ENCODE measurements at places on chromosomes 4 and X.

- no peak for DNase-seq
Observed at GRCh38 chr4:125948021-125948420, 633.3 kb downstream of the FAT4 start.

- no peak for DNase-seq
Observed at GRCh38 chr4:7384003-7384928, 50.5 kb downstream of the PSAPL1 start.

DNA sequence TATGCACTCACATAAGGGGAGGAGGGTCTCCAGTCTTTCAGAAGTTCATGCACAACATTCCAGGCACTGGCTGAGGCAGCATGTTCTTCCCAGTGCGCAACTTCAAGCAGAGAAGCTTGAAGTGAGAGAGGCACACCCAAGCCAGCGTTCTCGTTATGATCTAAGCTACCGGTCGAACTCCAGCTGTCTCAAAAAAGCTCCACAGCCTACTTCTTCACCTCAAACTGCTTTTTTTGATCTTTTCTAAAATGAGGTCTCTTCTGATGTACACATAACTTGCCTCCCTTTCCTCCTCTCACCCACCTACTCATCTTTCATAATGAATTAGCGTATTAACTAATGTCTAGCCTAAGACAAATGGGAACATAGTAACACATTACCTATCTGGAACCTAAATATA, 25.3 kb downstream of the GPC4 start:
- DNase-seq: no peak

- no peak for DNase-seq
Observed at GRCh38 chr4:41443340-41444079, 94.4 kb upstream of the LIMCH1 start.

- DNase-seq: no peak
Observed at GRCh38 chrX:1555370-1555769, 18.4 kb upstream of the P2RY8 start.

DNA sequence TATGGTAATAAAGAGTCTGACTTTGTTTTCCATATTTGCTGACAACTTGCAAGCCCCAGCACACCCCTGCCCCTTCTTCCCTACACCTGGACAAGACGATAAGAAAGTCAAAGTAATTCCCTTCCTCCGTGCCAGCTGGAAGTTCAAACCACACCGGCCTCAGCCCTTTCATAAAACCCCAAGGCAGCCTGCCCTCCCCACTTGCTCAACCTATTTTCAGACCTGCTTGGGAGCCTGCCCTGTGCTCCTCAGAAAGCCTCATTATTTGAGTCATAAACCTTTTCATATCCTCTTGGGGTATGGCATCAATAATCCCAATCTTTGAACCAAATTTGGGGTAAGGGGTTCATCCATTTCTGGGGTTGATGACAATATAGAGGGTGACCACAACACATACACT, 29.5 kb downstream of the NIPAL1 start:
- no peak for DNase-seq

DNA sequence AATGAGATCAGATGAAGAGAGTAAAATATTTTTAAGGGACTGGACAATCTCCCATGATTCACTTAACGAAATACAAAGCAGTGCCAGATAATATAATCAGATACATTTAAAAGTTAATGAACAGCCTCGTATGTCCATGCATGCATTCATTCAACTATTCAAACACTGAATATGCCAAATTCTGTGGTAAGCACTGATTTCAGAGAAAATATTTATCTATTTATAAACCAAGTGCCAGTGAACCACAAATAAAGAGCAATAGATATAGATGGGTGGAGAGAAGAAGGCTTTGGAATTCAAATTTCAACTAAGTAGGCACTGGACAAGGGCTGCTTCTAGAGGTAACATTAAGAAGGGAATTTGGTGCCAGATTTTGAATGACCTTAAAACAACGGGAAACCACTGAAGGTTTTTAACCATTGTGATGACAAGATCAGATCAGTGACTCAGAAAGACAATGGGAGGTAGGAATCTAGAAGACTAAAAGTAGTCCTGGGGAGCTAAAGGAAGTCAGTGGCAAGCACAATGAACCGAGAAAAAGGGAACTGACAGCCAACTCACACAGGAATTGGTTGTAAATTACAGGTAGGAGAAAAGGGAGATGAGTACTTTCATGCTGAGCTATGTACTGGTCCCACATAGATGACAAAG, 14.2 kb downstream of the ELOVL6 start:
- no peak for DNase-seq

GRCh38 chr4:184937745-184938144, 80.5 kb upstream of the HELT start:
- no peak for DNase-seq

GRCh38 chr4:144685911-144686310, 40.0 kb downstream of the HHIP start:
- no peak for DNase-seq

DNA sequence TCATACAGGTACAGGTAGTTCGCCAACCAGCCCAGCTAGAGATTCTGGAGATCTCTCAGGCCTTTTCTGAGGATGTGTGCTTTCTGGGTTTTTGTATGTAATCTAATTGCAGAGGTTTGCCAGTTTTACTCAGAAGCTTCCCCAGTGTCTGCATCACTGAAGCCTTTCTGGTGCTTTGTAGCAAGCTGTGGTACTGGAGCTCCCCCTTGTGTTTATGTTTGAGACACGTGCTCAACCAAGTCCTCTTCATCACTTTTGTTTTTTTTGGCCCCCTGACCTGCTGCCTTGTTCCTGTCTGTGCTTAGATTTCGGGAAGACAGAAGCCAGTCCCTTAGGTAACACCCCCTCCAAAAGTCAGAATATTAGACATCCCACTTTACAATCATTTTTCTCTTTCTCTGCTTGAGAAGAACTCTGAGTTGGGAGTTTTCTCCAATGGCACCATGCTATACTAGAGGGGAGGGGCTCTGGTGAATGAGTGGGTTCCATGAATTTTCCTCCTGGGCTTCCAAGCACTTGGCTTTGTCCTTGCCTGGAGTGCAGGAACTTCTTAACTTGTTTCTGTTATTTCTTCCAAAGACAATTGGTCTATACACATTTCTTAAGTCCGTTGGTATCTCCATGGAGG, 128.4 kb upstream of the TBC1D9 start:
- DNase-seq: no peak

GRCh38 chr4:30904588-30904987, 184.4 kb downstream of the PCDH7 start:
- DNase-seq: no peak

GRCh38 chrX:110167952-110168451, 149.9 kb downstream of the AMMECR1 start:
- peak; percentile 48 for DNase-seq

- DNase-seq: no peak
Observed at GRCh38 chr4:8112036-8112576, 46.5 kb downstream of the ABLIM2 start.

GRCh38 chr4:154086247-154086646, 297.4 kb upstream of the SFRP2 start:
- no peak for DNase-seq

DNA sequence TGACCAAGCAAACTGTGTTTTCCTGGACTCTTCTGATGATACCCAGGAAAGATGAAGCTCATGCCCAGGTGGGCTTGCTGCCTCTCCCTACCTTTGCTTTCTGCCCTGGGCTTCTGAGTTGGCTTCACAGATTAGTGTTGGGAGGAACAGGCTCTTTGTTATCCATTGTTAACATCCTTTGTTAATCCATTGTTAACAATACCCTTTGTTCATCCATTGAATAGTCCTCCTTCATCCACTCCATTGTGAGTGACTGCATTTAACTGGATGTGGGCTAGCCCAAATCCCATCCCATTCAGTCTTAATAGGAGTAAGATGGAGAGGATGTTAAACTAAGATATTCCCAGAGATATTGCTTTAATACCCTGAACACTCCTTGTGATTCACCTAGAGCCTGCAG, 199.0 kb upstream of the LNX1 start:
- no peak for DNase-seq

DNA sequence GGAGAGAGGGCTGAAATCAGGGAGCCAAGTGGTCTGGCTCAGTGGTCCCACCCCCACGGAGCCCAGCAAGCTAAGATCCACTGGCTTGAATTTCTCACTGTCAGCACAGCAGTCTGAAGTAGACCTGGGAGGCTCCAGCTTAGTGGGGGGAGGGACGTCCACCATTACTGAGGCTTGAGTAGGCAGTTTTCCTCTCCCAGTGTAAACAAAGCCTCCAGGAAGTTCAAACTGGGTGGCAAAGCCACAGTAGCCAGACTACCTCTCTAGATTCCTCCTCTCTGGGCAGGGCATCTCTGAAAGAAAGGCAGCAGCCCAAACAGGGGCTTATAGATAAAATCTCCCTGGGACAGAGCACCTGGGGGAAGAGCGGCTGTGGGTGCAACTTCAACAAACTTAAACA, 88.1 kb downstream of the NPFFR2 start:
- DNase-seq: no peak

DNA sequence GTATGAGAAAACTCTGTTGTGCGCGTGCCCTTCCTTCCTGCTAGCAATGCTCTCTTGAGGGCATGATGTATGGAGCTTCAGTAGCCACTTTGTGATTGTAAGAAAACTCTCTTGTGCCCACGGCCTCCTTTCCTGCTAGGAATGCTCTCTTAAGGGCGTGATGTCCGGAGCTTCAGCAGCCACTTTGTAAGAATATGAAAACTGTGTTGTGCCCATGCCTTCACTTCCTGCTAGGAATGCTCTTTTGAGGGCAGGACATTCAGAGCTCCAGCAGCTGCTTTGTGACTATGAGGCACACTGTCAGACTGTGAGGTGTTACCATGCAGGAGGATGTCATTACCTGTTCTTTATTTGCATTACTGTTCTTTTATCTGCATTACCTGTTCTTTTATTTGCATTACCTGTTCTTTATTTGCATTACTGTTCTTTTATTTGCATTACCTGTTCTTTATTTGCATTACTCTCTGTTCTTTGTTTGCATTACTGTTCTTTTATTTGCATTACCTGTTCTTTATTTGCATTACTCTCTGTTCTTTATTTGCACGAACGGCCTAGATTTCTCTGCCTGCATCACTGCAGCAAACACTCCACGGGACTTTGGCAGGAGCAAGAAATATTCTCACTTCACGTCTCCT, 166.7 kb downstream of the CRLF2 start:
- no peak for DNase-seq

GRCh38 chr4:52795533-52795932, 44.3 kb upstream of the ERVMER34-1 start:
- no peak for DNase-seq

GRCh38 chr4:87097075-87097474, 123.3 kb downstream of the KLHL8 start:
- no peak for DNase-seq

GRCh38 chrX:148541584-148541940, 41.1 kb downstream of the AFF2 start:
- no peak for DNase-seq

GRCh38 chr4:137367620-137368019, 164.7 kb downstream of the PCDH18 start:
- DNase-seq: no peak

- DNase-seq: no peak
Observed at GRCh38 chr4:113222471-113222870, 173.0 kb downstream of the ANK2 start.

DNA sequence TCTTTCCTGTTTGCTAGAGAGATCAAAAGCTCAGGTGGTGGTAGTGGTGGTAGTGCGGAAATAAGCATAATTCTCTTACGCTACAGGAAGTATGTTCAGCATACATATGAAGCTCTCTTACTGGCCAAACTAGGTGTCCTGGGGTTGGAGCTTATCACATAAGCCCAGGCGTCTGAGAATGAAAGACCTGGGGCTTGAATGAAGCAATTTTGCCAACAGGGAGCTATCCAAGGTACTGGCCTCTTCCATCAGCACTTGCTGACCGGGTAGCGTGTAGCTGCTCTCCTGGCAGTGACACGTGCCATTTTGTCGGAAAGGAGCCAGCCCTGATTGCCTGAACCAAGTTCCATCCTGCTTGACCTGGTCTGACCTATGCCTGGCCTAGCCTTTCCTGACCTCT, 65.9 kb upstream of the HPF1 start:
- no peak for DNase-seq

DNA sequence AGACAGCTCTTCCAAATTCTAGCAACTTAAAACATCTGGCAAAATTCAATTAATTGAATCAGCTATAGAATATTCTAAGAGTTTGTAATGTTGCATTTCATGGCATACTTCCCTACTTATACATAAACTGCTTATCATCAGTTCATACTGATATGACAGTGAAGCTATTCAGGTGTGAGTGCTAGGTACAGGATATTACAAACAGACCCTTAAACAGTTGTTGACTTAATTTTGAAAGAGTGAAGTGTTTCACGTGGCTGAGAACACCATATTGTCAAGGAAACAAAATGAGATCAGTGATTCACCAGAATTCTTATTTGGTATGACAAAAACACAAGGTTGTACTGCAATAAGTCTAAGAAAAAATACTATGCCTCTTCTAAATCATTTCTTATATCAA, 27.4 kb downstream of the CENPU start:
- no peak for DNase-seq

DNA sequence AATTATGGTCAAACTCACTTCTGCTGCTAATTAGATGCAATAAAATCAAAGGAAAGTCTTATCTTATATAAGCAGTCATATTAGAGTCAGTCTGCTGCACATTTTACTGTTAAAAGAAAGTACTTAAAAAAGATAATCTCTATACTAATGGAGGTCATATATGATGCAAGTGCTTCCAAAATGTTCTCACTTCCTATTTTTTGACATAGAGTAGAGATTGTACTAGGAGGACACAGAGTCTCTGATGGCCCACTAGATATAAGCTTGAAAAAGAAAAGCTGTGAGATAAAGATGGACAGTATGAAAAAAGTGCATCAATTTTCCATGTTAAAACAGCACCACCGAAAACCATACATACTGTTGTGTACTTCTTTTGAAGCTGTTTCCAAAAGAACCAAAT, 196.9 kb downstream of the KLHL13 start:
- DNase-seq: no peak

DNA sequence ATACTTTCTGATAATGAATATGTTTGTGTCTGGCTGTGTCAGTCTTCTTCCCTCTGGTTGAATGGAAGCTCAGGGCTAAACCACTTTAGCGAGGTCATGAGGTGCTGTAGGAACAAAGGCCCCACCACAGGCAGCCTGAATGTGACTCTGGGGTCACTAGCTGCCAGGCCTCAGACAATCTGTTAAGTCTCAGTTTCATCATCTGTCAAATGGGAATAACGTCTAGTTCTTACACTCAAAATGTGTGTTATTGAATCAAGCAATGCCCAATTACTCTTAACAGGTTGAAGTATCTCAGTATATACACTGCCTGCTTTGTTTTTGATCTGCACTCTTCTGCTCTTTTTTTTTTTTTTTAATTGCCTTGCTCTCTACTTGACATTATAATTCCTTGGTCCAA, 148.6 kb downstream of the STK32B start:
- no peak for DNase-seq

GRCh38 chr4:116531870-116532269, 553.5 kb downstream of the TRAM1L1 start:
- no peak for DNase-seq

GRCh38 chrX:18465051-18465450, 39.6 kb downstream of the CDKL5 start:
- DNase-seq: no peak

- no peak for DNase-seq
Observed at GRCh38 chr4:13570916-13571315, 26.6 kb upstream of the NKX3-2 start.

Data from effector memory CD8-positive, alpha-beta T cell (primary cell).